ENCODE measurements at places on chromosomes 11 and 22.

GRCh38 chr11:121309688-121310087 lies 17.1 kb downstream of the SC5D start:
- no peak for DNase-seq

DNA sequence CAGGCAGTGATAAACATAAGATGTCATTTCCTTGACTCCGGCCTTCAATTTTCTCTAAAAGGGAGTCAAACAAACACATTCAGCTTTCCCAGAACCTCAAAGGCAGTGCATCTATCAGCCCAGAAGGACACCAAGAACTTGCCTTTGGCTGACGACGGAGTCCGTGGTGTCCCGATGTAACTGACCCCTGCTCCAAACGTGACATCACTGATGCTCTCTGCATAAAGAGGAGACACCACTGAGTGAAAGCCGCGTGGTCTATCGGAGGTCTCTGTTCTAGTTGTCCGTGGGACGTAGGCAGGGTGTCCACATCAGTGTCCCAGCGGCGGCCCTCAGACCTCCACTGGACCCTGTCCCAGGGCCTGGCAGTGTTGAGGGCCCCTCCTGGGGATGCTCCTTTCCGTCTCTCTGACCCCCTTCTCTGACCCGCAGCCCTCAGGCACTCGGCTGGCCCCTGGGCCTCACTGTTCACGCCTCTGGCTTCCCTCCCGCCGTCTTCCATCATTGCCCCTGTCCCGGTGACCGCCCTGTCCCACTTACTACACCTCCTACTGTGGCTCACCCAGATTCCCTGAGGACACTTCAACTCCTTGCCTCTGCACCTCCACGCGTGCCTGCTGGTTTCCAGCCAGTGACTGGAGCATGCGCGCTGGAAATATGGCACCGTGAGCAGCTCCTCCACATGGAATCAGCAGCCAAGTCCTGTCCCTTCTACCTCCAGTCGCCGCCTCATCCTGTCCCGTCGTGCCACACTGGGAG lies 70.4 kb downstream of the NCAPD3 start:
- DNase-seq, result no peak

DNA sequence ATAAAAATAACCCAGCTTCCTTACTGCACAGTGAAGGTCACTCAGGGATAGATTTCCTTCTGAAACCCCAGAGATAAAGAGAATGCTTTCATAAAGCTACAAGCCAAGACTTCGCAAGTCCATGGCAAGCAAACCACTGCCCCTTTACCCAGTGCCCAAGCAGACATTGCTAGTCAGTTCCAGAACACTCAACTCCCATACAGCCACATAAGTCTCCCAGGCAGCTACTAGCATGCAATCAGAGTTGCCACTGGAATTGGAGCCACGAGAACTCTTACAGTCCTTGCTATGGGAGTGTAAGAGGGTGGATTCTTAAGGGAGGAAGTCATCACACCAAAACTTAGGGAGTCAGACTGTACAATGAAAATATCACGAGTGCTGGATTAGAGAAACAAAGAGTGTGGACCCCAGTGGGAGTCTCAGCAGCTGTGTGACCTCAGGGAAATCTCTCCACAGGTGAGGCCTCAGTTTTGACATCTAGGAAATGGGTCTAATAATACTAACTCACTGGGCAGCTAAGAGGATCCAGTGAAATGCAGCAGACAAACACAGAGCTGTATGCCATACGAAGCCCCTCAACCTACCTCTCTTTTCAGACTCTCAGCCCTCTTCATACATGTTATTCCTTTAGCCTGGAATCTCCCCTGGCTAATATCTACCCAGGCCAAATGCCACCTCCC lies 526.6 kb downstream of the MN1 start:
- no peak for DNase-seq

GRCh38 chr11:69287968-69288882 lies 5.7 kb upstream of the MYEOV start:
- no peak for DNase-seq

- DNase-seq, result no peak
These were observed 775.1 kb downstream of the BRD1 start for GRCh38 chr22:49052560-49052959.
